K562 (cell line): ENCODE measurements at places on chromosomes 13 and 19. TPM values are rescaled to one million over a fixed set of nuclear protein-coding genes. Genes with fewer than 3 reads are reported as not detected.

The CAPN12 gene
- total RNA-seq: 3.7 and 4.8 TPM in 2 replicates

The TMIGD2 gene
- not detected in 2 replicates for total RNA-seq

The TUBB4A gene
- 6.2 and 7.0 TPM in 2 replicates for total RNA-seq

The ZNF136 gene
- total RNA-seq: 2.4 and 2.7 TPM in 2 replicates

The CABP5 gene
- total RNA-seq: not detected in 2 replicates

The ZNF729 gene
- not detected in 2 replicates for total RNA-seq

The SOX1 gene
- total RNA-seq: not detected in 2 replicates

The GADD45B gene
- total RNA-seq: 2.9 and 3.1 TPM in 2 replicates

The SLC6A16 gene
- total RNA-seq: 0.67 and 0.95 TPM in 2 replicates

The PCDH20 gene
- not detected in 2 replicates for total RNA-seq

The PSG3 gene
- not detected in 2 replicates for total RNA-seq

The HS6ST3 gene
- not detected in 2 replicates for total RNA-seq

The KCNRG gene
- 0.13 and 0.53 TPM in 2 replicates for total RNA-seq

The RRAS gene
- 8.3 and 9.3 TPM in 2 replicates for total RNA-seq

The KLK14 gene
- total RNA-seq: not detected in 2 replicates
